ENCODE measurements at places on chromosomes 2 and 18. TPM values are rescaled to one million over a fixed set of nuclear protein-coding genes. Genes with fewer than 3 reads are reported as not detected.

DCDC2C gene
- not detected for total RNA-seq

GRCh38 chr2:237291138-237291792 lies 122.7 kb downstream of the COL6A3 start:
- no peaks in the 10 kb centered on the region for H3K27me3 ChIP-seq
- peak overlapping the region; percentile 29 for H3K4me3 ChIP-seq
- peaks cover 8% of the 10 kb centered on the region for H3K4me1 ChIP-seq
- H3K27ac ChIP-seq, result peak overlapping the region; percentile 14

DNA sequence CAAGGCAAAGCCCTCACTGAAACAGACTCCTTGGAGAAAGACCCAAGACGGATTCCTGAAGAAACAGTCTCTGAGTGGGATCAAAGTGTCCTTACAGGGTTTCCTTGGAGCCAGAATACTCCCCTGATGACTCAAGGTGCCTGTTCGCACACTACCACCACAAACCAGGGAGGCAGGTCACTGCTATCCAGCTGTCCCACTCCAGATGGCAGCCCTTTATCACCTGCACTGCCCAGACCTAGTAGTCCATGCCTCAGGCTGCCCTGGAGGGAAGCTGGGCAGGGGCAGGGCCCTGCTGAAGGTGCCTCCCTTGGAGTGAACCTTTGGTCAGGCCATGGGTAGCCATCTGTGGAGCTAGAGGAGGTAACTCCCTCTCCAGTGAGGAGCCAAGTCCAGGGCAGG lies 34.1 kb downstream of the TRABD2A start:
- H3K4me1 ChIP-seq, result peaks cover 3% of the 10 kb centered on the region
- DNase-seq, result no peak
- H3K27me3 ChIP-seq, result no peaks in the 10 kb centered on the region
- H3K27ac ChIP-seq, result no peak overlapping the region
- no peak overlapping the region for H3K4me3 ChIP-seq
- H3K36me3 ChIP-seq, result no peaks in the 10 kb centered on the region

DNA sequence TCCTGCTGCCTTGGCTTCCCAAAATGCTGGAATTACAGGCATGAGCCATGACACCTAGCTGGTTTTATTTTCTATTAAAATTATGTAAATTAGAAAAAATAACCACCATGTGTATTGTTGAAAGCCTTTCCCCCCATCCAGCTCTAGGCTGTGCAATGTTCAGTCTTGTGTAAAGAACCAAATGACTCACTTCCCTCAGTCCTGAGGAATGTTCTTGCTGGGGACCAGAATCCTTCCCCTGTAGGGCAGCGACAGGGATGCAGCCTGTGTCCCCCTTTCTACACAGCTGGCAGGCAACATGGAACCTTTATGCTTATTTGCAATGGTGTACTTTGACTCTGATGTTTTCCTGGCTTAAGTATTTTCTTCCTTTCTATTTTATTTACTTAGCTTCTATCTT lies 29.4 kb downstream of the AOX1 start:
- H3K4me3 ChIP-seq, result no peak overlapping the region
- no peaks in the 10 kb centered on the region for H3K36me3 ChIP-seq
- no peak for DNase-seq
- no peaks in the 10 kb centered on the region for H3K4me1 ChIP-seq
- H3K27ac ChIP-seq, result no peak overlapping the region

DNA sequence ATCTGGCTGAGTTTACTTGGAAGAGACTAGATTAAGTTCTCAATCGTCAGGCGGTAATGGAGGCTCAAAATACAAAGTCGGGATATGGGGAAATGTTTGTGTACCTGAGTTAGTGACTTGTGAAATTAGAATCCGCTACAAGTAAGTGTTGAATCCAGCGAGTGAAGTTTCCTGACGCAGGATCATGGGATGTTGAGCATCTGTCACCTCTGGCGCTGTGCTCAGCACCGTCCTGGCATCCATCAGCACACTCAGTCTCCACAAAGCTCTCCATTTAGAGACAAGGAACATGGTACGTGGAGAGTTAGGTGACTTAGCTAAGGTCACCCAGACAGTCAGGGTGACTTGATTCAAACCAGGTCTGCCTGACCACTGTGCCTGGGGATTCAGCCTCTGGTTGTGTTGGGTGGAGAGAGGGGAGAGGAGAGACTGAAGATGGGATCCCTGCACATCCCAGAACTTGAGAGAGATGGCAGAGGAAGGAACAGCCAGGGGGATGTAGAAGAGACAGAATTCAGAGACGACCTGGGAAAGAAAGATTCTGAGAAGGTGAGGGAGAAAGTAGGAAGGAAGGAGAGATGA lies 251.2 kb downstream of the ACKR3 start:
- no peaks in the 10 kb centered on the region for H3K36me3 ChIP-seq
- no peaks in the 10 kb centered on the region for H3K4me1 ChIP-seq
- no peak for DNase-seq
- H3K27ac ChIP-seq, result no peak overlapping the region
- H3K4me3 ChIP-seq, result no peak overlapping the region
- H3K27me3 ChIP-seq, result 0 out of 2 replicates have a peak, but pooled peaks cover 4% of the 10 kb centered on the region

GRCh38 chr2:197001921-197002320 lies 75.4 kb upstream of the PGAP1 start:
- no peaks in the 10 kb centered on the region for H3K36me3 ChIP-seq
- DNase-seq, result no peak
- no peak overlapping the region for H3K27ac ChIP-seq
- no peak overlapping the region for H3K4me3 ChIP-seq
